ENCODE measurements at places on chromosomes 3 and 15.

DNA sequence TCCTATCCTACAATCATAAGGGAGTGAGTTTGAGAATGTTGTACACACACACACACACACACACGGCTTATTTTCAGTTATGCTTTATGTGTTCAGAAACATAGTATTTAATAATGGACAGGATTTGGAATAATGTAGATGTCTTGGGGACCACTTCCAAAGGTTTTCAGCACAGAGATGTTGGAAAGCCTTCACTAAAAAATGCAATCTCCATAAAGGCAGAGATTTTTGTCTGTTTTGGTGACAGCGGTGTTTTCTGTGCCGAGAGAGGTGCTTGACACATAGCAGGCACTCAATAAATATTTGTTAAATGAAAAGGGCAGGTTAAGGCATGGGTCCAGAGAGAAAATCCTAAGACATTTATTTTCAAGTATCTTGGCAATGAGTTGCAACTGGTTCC lies 428.2 kb upstream of the RGMA start:
- DNase-seq = no peak

DNA sequence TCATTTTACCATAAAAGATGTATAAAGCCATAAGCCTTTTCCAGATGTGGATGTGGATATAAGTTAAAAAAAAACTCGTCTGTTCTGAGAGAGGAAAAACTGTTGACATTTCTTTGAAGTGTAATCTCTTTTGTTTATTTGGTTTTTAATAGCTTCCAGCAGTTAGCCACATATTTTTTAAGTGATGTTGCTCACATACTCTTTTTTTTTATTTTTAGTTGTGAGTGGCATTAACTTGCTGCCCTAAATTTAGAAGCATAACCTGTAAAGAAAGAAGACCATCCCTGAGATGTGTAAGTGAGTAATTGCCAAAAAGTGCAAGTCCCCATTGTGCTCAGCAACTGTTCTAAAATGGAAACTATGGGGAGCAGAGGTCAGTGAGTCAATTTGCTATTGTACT lies 415.9 kb upstream of the MDFIC2 start:
- no peak for DNase-seq

- peak; percentile 48 for DNase-seq
Observed at GRCh38 chr3:193974191-193974652, 161.7 kb upstream of the HES1 start.

- no peak for DNase-seq
Observed at GRCh38 chr15:97786741-97787140, 173.8 kb upstream of the ARRDC4 start.

DNA sequence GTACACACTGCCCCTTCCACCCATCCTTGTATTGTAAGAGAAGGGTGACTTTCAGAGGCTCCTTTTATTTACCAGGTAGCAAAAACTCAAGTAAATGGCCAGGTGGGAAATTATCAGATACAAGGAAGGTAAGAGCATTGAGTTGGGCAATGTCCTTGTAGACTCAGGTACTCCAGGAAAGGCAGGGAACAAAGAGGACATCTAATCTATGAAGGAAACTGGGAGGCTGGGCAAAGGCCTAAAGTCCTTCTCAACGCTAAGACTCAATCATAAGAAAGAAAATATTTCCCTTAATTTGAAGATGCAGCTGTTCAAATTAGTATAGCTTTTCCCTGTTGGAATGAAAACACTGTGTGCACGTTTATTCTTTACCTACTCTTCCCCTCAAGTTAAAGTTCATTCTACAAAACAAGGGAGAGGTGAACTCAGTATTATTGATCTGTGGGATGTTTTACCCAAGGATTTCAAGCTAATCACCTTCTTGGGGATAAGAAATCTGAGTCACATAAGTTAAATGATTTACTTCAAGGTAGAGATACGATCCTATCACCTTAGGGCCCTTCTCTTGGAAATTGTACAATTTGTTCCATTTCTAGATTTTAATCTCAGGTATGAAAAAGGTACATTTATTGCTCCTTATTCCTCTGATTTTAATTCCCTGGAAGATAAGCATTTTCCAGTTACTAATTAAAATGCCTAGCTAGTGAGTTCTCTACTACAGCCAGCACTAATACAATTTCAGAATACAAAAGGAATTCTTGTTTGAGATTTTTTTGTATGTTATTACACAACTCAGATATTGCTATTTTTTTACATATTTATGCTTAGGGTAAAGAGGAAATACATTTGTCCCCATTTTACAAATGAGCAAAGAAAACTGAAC lies 80.6 kb downstream of the PLD1 start:
- no peak for DNase-seq

GRCh38 chr3:97860364-97860763 lies 38.6 kb downstream of the CRYBG3 start:
- DNase-seq = no peak

DNA sequence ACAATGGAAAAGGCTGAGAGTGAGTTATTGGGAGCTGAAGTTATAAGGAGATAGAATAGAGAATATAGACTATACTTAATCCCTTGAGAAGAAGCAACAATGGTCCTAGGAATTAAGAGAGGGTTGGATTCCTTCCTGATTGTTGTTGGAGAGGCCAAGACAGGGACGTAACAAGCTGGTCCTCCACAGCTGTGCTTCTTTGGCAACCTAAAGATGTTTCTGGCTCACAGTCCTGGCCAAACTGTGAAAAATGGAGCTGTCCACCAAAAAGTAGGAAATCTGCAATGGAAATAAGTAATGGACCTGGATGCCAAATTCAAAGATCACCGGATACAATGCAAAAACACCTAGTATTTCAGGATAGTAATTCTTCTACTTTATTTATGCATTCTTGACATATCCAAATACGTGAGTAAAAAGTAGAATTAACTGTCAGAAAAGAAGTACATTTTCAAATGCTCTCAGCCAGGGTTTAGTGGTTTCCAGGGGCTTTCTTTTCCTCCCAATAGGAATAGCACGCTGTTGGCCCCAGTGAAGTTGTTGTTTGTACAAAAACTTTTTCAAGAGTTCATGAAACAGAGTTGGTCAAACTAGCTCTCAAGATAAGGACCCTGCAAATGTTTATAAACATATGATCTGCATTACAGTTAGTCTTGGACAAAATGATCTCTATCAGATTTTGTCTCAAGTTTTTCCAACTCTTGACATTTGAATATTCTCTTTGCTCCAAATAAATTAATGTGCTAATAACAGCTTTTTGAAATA lies 28.3 kb downstream of the CERS3 start:
- no peak for DNase-seq

- DNase-seq = no peak
Observed at GRCh38 chr15:58724466-58724865, 25.0 kb downstream of the ADAM10 start.

- no peak for DNase-seq
Observed at GRCh38 chr15:37208146-37209040, 108.0 kb upstream of the MEIS2 start.

GRCh38 chr15:35743321-35743720 lies 197.4 kb upstream of the DPH6 start:
- DNase-seq = no peak

DNA sequence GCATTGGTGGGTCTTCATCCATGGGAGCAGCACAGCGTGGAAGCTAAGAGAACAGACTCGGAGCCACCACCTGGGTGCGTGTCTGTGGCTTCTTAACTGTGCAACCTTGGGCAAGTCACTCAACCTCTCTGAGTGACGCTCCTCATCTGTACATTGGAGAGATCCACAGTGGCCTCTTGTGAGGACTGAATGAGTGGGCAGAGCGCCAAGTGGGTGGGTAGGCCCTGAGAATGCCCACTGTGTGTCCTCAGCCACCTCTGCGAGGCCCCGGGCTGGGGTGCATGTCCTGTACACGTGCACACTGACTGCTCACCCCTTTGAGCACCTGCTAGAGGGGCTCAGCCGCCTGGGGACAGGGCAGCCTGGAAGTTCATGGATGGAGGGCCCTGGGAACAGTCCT lies 99.6 kb upstream of the PRR23E start:
- DNase-seq = no peak

DNA sequence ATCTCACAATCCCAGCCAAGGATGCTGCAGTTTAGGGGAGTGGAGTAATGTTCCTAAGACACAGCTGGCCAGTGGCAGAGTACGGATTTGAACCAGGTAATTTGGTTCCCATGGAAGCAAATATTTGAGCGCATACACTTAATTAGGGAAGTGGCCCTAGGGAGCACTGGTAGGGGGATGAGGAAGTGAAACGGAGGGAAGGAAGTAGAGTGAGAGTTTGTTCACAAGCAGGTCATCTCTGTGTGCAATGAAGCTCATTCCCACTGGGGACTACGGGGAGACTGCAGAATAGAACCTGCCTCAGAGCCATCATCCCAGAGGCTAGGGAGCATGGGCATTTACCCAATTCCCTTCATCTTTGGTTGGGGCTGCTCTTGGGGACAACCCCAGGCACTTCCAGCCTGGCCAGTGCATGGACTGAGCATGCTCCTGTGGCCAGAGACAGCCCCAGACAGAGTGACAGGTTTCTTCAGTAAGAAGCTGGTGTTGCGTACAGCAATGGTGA lies 317.2 kb upstream of the PROK2 start:
- DNase-seq = no peak

DNA sequence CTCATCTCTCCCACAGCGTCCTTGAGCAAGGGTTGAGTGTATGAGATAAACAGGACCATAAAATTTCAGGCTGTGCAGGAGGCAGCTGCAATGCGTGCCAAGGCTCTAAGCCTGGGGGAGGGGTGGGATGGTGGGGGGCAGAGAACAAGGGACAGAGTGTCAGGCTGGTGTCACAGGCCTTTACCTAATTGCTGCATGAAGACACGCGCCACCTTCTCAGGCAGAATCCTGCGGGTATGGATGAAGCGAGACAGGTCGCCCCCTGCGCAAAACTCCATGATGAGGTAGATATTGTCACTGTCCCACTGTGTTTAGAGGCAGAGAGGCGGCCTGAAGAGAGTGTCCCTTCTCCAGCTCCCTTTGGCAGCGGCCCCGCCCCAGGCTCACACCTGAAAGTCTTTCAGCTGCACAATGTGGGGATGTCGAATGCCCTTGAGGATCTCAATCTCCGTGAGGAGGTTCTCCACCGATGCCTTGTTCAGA lies 1.0 kb downstream of the ULK3 start:
- DNase-seq = no peak

- DNase-seq = peak; percentile 56
Observed at GRCh38 chr3:189132231-189132671, 39.5 kb upstream of the TPRG1 start.

DNA sequence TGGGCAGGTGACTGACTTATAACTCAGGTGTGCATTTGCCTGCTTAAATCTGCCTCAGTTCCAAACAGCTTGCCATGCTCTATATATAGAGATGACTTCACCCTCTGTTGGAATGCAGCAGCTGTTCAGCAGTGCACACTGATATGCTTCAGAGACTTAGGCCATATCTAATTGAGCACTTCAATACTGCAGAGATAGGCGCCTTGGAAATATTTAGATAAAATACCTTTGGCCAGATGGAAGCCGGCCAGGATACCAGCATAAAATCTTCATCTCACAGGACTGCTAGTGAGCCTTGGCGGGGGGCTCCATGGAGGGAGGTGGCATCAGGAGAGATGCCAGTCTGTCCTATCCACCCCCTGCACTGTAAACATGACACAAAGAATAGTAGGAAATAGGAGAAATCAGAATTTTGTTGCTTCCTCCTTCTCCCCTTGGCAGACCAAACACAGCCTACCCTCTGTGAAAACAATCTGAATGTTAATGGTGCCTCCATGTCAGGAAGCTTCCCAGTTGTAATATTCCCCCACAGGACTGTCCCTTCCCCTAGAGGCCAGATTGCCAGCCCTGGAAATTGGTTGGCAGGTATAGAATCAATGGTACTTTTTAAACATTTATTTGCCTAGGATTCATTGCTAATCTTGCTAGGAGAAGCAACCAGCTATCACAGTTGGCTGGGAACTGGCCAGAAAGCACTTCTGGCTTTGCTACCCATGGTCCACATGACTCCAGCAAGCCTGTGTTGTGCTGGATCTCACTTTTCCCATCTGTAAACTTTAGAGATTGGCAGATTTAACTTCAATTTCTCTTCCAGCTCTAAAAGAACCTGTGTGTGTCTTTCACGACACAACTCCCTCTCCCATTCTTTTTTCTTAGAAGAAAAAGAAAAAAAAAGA lies 215.5 kb upstream of the KCNMB2 start:
- no peak for DNase-seq

DNA sequence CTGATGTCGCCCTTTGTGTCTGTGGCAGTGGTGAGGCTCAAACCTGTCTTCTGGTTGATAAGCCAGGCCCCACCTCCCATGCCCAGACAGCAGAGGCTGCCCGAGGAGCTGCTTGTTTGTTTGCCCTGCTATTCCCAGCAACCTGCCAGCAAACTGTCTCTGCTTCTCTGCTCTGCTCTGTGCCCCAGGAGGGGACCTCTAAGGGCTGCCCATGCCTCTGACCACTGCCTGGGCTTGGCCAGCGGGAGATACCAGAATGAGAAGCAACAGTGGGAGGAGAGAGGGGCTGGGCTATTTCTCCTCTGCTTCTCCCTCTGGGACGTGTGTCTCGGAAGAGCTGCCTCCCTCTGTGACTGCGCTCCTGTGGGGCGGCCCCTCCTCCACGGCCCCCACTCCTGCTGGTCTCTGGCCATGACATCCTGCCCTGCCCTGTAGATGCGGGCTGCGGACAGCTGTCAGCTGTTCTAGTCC lies 213.1 kb downstream of the RPLP1 start:
- DNase-seq = no peak

GRCh38 chr3:126024049-126024854 lies 55.3 kb downstream of the ROPN1B start:
- DNase-seq = no peak

- no peak for DNase-seq
Observed at GRCh38 chr3:33071946-33072345, 25.0 kb downstream of the GLB1 start.

DNA sequence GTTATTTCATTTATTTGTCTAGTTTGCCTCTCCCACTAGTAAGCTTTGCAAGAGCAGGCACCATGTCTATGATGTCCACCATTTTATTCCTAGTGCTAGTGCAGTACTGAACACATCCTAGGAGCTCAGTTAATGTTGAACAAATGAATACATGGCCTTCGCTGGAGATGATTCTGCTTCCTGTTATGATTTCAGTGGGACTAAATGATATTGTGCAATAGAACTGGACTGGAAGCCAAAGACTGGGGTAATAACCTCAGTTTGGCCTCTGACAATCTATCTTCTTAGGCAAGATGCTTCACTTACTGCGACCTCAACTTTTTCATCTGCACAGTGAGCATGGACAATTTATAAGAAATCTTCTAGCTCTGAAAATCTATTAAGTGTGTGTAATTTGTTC lies 191.3 kb downstream of the ADAMTSL3 start:
- DNase-seq = no peak

GRCh38 chr15:72242775-72243370 lies 11.9 kb upstream of the PKM start:
- DNase-seq = no peak

- DNase-seq = no peak
Observed at GRCh38 chr3:20185331-20185678, 701 bp downstream of the SGO1 start.
